Stimulated activated CD4-positive, alpha-beta T cell treated with anti-CD3 and anti-CD28 coated beads, Interleukin-4, amount 100 ng/mL, for 48 hours (primary cell): ENCODE measurements at places on chromosomes 7 and 10.

DNA sequence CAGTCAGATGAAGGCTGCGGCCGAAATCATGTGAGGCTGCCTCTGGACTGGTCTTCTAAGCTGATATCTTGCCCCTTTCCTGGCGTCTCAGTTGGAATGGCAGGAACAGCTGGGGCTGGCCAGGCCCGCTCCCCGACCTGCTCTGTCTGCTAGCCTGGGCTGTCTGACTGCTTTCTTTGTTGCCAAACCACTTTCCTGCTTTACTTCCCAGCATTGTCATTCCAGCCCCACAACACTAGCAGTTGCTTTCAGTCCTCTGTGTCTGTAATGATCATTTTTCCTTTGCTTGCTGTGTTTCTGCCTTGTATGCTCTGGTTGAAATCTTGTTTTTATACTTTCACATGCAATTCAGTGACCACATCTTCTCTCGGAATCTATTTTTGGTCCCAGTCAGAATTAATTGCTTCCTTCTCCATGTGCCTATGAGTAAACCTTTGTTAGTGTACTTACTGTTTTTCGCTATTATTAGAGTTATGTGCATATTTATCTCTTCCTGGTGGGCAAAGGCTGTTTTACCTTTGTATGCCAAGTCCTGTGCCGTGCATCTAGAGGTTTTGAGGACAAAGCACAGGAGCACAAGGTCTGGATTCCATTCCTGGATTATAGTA lies 21.6 kb downstream of the PRPF18 start:
- DNase-seq: no peak

GRCh38 chr7:139648941-139649425 lies 125.5 kb downstream of the CLEC2L start:
- DNase-seq: no peak

- no peak for DNase-seq
These were observed 187.9 kb downstream of the BICC1 start for GRCh38 chr10:58700591-58700990.

- no peak for DNase-seq
These were observed 13.5 kb downstream of the BHLHA15 start for GRCh38 chr7:98224701-98225181.

- DNase-seq: no peak
These were observed 81.1 kb downstream of the CTTNBP2 start for GRCh38 chr7:117791877-117792780.

DNA sequence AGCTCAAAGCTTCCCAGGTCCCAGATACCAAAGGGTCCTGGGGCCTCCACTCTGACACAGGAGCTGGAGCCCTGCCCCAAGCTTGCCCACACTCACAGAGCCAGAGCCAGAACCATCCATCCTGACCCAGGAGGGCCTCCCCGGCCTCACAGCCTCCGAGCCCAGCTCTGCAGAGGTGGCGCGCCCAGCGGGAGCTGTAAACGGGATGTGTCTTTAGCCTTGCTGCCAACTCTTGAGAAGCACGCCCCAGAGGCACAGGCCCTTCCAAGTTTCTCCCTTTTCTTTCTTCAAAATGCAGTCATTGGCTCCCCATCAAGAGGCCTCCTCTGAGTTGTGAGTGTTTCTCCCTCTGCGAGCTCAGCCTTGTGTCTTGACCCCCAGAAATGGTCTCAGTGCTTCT lies 75.0 kb downstream of the PDGFA start:
- no peak for DNase-seq
